ENCODE measurements at places on chromosomes 5 and 9. TPM values are rescaled to one million over a fixed set of nuclear protein-coding genes. Genes with fewer than 3 reads are reported as not detected.

Gene AK8
- total RNA-seq: 1.1 TPM

Gene SPINK6
- total RNA-seq: 0.45 TPM

Gene PCDHGB4
- total RNA-seq: 0.97 TPM

Gene NRG2
- total RNA-seq: 2.0 TPM

Gene ACSL6
- 0.06 TPM for total RNA-seq

Gene SELENOP
- not detected for total RNA-seq

Gene C9
- total RNA-seq: not detected

Gene OR1L8
- total RNA-seq: not detected

Gene PCDHGA5
- 0.14 TPM for total RNA-seq

Gene ANXA1
- 1,147 TPM for total RNA-seq

Gene DEPDC1B
- 16.2 TPM for total RNA-seq

Gene CYLC2
- total RNA-seq: not detected

Gene PCDHB7
- 0.05 TPM for total RNA-seq

Gene ADAMTS16
- total RNA-seq: 1.4 TPM
